ENCODE measurements at places on chromosomes 12 and 14.

GRCh38 chr12:71947645-71948105 lies 9.0 kb downstream of the TPH2 start:
- peak; percentile 96 for DNase-seq

- no peak for DNase-seq
These were observed 6.1 kb upstream of the AAAS start for GRCh38 chr12:53327435-53328042.

- no peak for DNase-seq
These were observed 8.5 kb upstream of the DACT1 start for GRCh38 chr14:58629281-58629680.

- no peak for DNase-seq
These were observed 7.8 kb upstream of the OTUB2 start for GRCh38 chr14:94018308-94018707.

- no peak for DNase-seq
These were observed 73.9 kb downstream of the SPPL3 start for GRCh38 chr12:120830052-120830940.
